ENCODE measurements at places on chromosomes 7 and 10. TPM values are rescaled to one million over a fixed set of nuclear protein-coding genes. Genes with fewer than 3 reads are reported as not detected.
A peak's percentile ranks its signal among the peaks of the same experiment; 100 is the strongest.

The AKR1C8 gene
- polyA plus RNA-seq = 0.49 TPM

The FAM204A gene
- polyA plus RNA-seq = 68.6 TPM

DNA sequence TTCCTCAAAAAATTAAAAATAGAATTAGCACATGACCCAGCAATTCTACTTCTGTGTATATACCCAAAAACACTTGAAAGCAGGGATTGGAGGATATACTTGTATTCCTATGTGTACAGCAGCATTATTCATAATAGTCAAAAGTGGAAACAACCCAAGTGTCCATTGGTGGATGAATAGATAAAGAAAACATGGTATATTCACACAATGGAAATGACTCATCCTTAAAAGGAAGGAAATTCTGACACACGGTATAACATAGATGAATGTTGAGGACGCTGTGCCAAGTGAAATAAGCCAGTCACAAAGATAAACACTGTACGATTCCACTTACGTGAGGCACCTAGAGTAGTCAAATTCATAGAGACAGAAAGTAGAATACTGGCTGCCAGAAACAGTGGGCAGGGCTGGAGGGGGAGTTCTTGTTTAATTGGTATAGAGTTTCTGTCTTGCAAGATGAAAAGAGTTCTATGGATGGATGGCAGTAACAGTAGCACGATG is 26.6 kb upstream of the KAT6B start:
- DNase-seq = peak; percentile 49

DNA sequence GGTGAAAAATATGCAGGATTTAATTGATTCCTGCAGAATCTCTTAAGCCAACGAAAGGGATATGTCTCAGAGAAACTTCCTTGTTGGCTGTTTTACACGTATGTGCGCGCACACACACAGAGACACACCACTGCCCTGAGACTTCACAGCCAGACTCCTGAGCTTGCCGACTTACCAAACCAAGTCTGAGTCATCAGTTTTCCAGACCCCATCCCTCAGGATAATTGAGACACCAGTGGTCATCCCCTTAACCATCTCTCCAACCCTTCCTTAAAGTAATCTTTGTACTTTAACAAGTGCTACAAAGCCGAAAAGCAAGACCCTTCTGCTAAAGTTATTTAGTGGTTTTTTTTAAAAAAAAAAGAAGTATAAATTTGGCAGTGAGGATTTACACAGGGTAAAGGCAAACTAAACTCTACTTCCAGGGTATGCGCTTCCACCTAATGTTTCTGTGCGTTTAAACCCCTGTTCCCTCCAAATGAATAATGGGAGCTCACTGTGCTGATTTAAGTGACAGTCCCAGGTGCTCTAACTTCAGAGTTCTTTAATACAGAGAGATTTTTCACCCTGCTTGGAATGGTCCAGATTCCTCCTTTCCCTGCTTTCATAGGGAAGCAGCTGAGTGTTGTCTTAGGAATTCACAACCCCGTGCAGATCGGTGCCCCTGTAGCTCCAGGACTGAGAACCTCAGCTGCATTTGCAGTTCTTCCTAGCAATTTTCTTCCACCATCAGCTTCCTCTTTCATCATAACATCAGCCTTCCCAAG is 198.5 kb downstream of the INHBA start:
- no peak for DNase-seq

GRCh38 chr10:58299580-58299979 is 30.6 kb downstream of the CISD1 start:
- DNase-seq = peak; percentile 48

The VWA2 gene
- 2.5 TPM for polyA plus RNA-seq

DNA sequence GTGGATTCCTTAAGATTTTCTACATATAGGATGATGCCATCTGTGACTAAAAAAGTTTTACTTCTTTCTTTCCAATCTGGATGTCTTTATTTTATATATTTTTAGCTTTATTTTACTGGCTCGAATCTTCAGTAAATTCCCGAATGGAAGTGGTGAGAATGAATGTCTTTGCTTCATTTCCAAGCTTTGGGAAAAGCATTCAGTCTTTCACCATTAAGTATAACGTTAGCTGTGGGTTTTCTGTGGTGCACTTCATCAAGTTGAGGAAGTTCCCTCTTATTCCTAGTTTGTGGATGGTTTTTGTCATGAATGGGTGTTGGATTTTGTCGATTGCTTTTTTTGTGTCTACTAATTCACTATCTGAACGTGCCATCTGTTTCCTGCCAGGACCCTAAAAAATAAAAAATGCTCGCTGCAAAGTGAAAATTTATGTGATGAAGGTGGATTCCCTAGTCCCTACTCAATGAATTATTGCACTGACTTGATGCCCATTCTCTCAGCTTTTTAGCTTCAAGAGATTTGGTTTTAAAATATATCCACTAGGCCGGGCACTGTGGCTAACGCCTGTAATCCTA is 90.2 kb upstream of the CARD11 start:
- DNase-seq = no peak

DNA sequence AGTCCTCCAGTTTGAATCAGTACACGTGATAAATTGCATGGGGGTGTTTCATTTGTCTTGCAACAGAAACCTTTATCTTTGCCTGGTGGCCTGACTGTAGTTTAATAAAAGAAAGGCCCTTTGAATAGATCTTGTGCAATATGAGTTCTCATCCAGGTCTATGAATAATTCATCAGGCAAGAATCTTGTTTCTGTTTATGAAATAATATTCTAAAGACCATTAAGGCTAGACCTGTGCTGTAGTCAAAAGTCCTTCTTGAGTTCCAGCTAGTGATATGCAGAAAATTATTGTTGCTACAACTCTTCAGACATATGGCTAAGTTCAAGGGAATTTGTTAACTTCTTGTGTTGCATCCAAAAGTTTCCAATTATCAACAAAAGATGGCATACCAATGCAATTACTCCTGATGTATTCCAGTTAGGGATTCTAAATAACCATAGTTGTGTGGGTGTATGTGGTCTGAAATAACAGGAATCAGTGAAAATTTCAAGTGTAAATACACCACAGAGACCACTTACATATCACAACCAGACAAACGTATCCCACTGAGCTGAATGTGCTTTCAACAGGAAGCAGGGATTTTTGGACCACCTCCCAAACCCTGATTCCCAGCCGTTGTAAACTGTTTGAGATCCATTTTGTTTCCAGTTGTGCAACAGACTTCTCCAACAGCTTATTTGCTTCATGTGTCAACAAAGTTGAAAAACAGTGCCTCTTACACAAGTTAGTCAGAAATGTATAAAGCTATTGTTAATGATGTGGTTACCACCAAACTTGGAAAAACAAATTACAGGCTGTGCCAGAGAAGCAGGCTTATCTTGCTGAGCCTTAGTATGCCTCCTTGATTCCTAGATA is 54.7 kb upstream of the BICC1 start:
- no peak for DNase-seq

GRCh38 chr7:140122965-140123364 is 53.8 kb downstream of the KDM7A start:
- DNase-seq = no peak

- DNase-seq = no peak
These were observed 155.8 kb downstream of the CHN2 start for GRCh38 chr7:29350351-29350750.

The PRLHR gene
- not detected for polyA plus RNA-seq

DNA sequence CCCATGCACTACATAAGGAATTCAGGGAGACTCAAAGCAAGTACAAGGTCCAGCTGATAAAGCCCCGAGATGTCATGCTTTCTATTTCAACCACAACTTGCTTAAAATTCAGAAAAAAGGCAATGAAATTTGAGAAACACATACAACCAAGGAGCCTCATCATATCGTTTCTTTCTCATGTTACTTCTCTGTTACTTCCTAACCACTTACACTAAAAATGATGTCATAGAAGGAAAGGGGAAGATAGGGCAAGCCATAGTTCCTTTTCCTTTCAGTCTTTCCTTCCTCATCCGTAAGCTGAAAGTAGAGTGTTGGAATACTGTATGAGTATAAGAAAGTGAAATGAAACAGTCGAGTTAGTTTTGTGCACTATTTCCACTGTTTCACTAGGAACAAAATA is 27.9 kb upstream of the CDK14 start:
- no peak for DNase-seq

The HOXA9 gene
- 115 TPM for polyA plus RNA-seq

DNA sequence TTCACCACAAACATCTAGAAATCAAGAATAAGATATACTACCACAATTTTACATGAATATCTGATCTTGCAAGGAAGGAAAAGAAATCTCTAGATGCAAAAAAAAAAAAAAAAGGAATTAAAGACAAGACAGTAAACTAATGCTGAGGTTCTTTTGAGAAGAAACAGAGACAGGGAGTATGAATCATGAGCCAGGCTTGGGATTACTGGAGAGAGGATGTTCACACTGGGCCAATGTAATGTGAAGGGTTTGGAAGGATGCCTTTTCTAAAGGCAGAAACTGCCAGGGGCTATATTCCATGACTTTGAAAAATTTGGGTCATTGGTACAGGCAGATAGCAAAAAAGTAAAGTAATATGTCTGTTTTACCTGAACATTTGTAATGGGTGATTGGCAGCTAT is 573.0 kb upstream of the IGFBP3 start:
- no peak for DNase-seq

The AGR2 gene
- 62.8 TPM for polyA plus RNA-seq

- no peak for DNase-seq
These were observed 135.5 kb downstream of the ZNF22 start for GRCh38 chr10:45136256-45136655.

The PAPOLB gene
- polyA plus RNA-seq = 0.06 TPM

The MMD2 gene
- 0.23 TPM for polyA plus RNA-seq

The PIK3CG gene
- polyA plus RNA-seq = 2.7 TPM

The MSRB2 gene
- polyA plus RNA-seq = 51.5 TPM

DNA sequence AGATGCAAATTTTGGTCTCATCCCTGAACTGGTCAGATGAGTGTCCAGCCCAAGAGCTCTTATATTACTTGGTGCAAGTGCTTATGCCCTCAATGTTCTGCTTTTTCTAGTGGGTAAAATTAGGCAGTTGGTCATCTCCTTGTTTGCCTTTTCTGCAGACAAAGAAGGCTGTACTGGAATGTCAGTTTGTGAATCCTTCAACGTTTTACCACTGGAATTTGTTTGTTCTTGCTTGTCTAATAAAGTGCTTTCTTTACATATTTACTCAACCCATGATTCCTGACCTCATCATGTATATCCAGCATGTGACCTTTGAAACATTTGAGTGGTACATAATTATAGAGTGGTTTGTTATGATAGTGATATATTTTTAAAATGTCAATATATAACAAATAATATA is 232.2 kb upstream of the TEX47 start:
- DNase-seq = no peak

The DNAAF5 gene
- polyA plus RNA-seq = 43.8 TPM

GRCh38 chr10:68784476-68784875 is 42.9 kb upstream of the STOX1 start:
- no peak for DNase-seq

The AKR1E2 gene
- polyA plus RNA-seq = 11.4 TPM

DNA sequence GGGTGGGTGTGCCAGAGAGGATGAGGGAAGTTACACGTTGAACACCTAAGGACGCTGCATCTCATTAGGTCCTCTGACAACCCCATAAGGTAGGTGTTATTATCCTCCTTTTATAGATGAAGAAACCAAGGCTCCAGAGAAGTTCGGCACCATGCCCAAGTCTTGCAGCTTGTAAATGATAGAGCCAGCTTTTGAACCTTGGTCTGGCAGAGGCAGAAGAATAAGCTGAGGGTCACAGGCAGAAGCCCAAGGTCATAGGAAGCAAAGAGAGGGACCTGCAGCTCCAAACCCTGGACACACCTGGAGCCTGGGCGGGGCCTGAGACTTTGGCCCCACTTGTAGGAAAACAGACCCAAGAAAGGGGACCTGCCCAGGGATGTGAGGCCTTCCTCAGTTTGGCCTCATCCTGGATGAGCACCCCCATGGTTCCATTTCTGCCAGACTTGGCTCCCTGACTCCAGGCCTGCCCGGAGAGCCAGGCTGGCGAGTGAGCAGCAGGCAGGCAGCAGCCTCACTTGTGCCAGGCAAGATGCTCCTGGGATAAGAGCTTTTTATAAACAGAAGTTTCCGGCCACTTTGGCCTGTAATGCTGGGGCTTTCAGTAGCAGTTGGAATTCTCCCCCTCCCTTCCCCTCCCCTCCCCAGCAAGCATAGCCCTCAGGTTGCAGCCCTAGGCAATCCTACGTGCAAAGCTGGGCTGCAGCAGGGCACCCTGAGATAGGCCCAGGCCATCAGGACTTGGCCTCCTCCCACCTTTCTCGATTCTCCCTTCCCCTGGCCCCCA is 2.4 kb downstream of the KCNH2 start:
- no peak for DNase-seq

The OR2A7 gene
- 3.2 TPM for polyA plus RNA-seq

The ZNF804B gene
- 0.17 TPM for polyA plus RNA-seq

DNA sequence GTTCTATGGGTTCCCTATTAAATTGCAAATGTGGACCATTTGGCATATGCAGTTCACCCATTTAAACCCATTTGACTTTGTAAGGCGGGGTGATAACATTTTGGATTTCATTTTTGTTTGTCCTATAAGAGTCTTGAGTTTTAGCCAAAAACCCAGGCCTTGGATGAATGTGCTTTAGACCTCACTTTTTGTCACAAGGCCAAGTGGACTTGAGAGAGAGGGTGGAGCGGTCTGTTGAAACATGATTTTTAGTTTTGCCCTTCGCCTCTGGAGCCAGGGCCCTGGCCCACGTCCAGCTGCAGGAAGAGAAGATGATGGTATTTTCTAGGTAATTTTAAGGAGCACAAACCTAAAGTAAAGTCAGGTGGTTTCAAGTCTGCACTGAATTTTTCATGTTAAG is 260.1 kb downstream of the SLC25A13 start:
- peak; percentile 66 for DNase-seq

The FAM25A gene
- not detected for polyA plus RNA-seq

DNA sequence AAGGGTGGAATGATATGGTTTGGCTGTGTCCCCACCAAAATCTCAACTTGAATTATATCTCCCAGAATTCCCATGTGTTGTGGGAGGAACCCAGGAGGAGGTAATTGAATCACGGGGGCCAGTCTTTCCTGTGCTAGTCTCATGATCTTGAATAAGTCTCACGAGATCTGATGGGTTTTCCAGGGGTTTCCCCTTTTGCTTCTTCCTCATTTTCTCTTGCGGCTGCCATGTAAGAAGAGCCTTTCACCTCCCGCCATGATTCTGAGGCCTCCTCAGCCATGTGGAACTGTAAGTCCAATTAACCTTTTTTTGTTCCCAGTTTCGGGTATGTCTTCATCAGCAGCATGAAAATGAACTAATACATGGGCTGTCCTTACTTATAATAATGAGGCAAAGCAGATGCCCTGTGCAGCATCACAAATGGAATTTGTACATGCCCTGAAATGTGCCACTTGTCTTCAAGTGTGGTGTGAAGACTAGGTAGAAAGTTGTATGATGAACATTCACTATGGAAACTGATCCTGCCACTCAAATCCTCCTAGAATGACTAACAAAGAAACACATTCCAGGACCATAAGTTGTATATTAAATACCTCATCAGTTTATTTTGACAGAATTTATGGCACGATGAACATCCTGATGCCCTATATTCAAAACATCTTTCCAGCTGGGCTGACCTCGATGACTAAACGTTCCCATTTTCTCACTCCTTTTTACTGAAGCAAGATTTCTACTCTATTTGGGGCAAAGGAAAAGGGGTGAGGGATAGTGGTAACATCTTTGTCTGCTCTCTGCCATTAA is 122.8 kb upstream of the CTTNBP2 start:
- no peak for DNase-seq

DNA sequence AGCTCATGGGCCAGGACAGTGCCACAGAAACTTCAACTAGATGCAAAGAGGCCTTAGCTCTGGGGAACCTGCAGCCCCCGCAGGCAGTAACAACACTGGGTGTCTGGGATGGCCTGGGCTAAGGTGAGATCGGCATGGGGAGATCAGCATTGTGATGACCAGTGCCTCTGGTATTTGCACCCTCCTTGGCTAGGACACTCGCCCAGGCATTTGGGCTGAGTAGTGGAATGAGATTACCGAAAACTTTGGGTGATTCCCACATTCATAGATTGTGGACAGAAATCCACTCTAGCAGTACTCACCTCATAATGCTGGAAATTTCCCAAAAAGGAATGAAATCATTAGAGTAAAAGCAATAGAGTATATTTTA is 70.6 kb upstream of the ZMIZ2 start:
- DNase-seq = no peak
